ENCODE measurements at places on chromosomes 7 and 10.
A peak's percentile ranks its signal among the peaks of the same experiment; 100 is the strongest.

- no peak for DNase-seq
Measured at GRCh38 chr10:16890691-16891090, 73.5 kb upstream of the RSU1 start.

GRCh38 chr7:107173191-107173590 is 4.4 kb downstream of the HBP1 start:
- DNase-seq: no peak

DNA sequence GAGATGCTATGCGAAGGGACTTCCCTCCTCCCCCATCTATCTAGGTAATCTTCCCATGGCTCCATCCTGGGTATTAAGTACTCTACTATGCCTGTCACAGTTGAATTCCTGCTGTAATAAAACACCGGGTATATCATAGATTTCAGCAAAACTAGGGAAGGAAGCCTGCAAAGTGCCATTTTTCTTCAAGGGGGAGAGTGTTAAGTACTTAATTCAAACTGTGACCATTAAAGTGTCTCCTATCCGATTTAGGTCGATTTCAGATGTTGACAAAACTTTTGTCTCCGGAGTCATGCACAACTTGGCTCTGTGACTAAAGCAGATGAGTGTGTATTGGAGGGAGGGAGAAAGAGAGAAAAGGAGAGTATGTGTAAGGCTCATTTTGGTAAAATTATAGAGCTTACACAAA is 4.6 kb downstream of the HOXA4 start:
- no peak for DNase-seq

GRCh38 chr10:132511121-132512051 is 26.2 kb upstream of the INPP5A start:
- no peak for DNase-seq

- DNase-seq: no peak
Measured at GRCh38 chr7:21281193-21281592, 146.7 kb upstream of the SP4 start.

GRCh38 chr7:134284011-134284410 is 32.7 kb downstream of the SLC35B4 start:
- no peak for DNase-seq

DNA sequence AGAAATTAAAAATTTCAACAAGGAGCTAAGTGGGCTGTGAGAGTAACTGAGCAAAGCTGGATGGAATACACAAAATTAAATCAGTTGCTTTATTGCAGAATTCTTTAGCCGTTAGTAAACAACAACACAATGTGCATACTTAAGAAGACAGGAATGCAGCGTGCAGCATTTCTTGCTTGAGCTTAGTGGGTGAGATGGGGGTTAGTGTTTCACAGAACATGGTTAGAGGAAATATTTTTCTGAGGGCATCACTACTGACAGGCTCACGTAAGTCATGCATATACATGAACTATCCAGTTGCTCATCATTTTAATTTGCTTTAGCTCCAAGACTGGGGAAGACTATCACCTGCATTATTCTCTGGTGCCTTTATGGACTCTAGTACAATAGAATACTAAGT is 80.8 kb downstream of the CD36 start:
- DNase-seq: no peak

DNA sequence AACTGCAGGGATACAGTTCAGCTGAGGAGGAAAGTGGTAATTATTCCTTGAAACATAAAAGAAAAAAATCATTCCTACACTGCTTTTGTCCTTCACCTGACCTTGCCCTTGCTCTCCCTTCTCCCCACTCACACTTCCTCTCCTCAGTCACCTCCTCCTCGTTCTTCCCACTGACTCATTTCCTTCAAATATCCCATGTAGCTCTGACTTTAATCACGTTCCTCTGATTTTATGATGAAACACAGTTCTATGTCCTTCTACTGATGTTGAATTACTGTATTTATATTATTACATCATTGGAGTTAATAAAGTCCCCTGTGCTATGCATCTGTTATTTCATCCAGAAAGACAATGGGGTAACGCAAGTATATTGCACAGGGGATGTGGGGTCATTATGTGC is 575.6 kb downstream of the POM121L12 start:
- DNase-seq: no peak

DNA sequence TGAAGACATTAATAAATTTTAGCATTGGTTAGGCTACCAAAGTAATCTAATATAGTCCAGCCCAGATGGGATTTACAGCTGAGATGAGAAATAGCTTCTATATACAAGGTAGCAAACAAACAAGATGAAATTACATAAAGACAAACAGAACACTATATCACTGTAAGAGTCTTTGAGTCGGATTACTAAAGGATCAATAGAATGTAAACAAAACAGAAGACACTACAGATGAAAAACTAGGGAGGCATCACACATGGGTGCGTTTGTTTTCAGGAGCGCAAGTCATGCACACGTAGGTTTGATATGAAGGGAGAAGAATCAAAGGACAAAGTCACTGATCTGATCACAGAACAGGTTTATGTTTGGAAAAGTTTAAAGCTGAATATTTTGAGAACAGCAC is 26.5 kb downstream of the MPP7 start:
- DNase-seq: no peak

GRCh38 chr7:148838905-148839304 is 45.2 kb downstream of the EZH2 start:
- DNase-seq: no peak

DNA sequence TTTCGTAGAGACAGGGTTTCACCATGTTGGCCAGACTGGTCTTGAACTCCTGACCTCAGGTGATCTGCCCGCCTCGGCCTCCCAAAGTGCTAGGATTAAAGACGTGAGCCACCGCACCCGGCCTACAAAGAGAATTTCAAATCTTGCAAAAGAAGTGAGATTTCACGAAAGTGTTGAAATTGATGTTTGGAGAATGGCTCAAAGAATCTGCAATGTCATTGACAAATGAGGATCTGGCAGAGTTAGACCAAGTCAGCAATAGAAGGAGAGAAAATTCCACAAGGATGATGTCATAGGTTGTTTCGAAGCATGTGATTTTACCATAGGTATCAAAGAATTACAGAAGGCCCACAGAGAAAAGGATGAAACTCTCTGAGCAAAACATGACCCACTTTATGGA is 71.7 kb downstream of the LYZL2 start:
- no peak for DNase-seq

DNA sequence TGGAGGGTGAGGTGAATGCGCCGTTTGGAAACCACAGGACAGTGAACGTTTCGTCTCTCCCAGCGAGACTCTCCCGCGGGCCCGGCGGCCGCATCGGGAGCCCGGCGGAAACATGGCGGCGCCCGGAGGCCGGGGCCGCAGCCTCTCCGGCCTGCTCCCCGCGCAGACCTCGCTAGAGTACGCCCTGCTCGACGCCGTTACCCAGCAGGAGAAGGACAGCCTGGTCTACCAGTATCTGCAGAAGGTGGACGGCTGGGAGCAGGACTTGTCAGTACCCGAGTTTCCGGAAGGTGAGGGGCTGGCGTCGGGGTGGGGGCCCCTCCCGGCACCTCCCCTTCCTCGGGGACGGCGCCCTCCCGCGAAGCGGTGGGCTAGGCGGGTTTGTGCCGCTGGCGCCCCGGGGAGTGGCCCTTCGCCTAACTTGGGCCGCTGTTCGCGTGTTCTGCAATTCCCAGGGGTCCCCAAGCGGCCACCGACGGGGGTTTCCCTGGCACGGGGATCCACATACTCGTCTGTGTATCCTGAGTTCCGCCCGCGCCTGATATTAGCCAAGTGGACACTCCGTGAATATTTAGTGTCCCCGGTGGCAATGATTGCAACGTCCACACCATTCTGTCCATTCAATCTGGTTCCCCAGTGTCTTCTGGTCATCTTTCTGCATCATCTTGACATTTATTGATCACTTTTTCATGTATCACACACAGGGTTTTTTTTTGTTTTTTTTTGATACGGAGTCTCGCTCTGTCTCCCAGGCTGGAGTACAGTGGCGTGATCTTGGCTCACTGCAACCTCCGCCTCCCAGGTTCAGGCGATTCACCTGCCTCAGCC is 514 bp downstream of the NHLRC2 start:
- no peak for DNase-seq

- DNase-seq: no peak
Measured at GRCh38 chr10:113754125-113754524, 2.6 kb downstream of the PLEKHS1 start.

DNA sequence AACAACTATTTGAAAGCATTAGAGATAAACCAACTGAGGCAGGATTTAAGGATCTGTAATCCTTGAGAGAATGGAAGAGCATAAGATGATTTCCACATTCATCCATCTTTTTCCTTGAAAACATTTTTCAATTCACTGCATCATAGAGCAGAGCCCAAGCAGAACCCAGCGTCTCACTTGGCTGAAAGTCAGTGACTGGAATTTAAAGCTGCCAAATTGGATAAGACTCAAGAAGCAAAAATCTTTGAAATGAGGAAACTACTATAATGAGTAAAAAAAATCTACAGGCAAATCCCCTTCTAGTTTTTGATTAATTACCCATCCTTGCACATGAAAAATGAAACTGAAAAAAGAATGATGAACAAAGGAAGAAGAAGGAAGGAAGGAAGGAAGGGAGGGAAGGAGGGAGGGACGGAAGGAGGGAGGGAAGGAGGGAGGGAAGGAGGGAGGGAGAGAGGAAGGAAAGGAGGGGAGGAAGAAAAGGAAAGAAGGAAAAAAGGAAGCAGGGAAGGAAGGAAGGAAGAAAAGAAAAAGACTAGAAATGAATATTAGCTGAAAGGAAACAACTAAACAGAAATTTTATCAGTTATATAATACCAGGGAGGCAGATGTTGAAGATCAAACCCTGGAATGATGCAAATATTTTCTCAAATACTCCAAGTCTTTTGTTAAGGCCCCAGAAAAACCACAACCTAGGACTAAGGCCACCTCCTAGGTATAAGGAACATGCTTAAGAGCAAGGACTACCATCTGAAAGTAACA is 336.3 kb upstream of the MAGI2 start:
- peak; percentile 33 for DNase-seq

- DNase-seq: no peak
Measured at GRCh38 chr7:1530946-1531262, 402 bp downstream of the MAFK start.

- peak; percentile 62 for DNase-seq
Measured at GRCh38 chr10:36779238-36779846, 346.1 kb upstream of the ANKRD30A start.

GRCh38 chr10:121539786-121540185 is 58.5 kb downstream of the FGFR2 start:
- no peak for DNase-seq

DNA sequence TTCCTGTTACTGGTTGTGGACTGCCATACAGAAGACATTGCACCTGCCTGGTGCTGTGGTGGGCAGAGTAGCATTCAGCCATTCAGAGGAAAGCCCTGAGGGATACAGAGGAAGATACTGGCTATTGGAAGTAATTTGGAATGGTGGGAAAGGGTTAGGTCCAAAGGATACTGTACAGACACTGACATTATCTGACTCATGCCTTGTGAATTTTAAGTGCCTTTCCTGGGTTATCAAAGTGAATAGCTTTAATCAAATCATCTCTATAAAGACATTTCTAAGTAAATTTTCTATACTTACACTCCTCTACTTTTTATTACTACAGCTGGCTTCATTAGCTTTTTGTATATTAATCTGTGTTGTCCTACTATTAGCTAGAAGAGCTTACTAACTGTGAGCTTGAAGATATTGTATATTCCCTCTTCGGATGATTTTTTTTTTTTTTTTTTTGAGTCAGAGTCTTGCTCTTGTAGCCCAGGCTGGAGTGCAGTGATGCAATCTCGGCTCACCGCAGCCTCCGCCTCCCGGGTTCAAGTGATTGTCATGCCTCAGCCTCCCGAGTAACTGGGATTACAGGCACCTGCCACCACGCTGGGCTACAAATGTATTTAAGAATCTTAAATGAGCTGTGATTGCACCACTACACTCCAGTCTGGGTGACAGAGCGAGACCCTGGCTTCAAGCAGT is 186.5 kb downstream of the ADK start:
- DNase-seq: no peak

DNA sequence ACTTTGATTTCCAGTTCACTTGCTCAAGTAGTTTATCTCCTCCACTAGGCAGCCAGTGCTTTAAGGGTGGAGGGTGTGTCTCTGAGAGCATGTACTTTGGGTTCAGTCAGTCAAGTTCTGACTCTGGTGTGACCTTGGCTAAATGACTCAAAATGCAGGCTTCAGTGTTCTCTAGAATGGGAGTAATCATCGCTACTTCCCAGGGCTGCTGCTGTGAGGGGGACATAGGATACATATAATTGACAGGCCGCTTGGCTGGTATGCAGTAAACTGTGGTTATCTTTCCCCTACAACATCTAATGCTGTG is 3.5 kb downstream of the PTPRE start:
- no peak for DNase-seq

All from fibroblast of the conjunctiva (primary cell).